ENCODE measurements at places on chromosomes 7 and 10. TPM values are rescaled to one million over a fixed set of nuclear protein-coding genes. Genes with fewer than 3 reads are reported as not detected.

The RNF32 gene
- total RNA-seq, result 4.2 TPM

- no peak for DNase-seq
- peaks cover 69% of the 10 kb centered on the region for H3K4me1 ChIP-seq
- H3K27ac ChIP-seq, result no peak overlapping the region
- H3K4me3 ChIP-seq, result no peak overlapping the region
- H3K36me3 ChIP-seq, result peaks cover 8% of the 10 kb centered on the region
Measured at GRCh38 chr10:12189426-12189825, 6.3 kb downstream of the NUDT5 start.

DNA sequence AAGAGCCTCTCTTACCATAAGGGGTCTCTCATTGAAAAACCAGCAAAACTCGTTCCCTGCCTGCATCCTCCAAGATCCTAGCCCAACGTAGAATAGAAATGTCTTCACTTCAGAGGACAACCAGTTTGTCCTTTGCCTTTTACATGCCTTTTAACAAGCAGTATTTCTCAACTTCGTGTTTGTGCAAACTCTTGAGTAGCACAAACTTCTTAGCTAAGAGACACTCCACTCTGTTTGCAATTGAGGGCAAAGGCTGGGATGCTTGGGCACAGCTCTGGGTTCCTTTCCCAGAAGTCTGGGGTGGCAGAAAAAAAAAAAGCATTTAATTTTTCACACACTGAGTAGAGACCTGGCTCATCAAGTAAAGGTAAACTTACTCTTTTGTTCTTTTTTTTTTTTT lies 19.5 kb upstream of the KCTD7 start:
- no peaks in the 10 kb centered on the region for H3K27me3 ChIP-seq
- H3K4me3 ChIP-seq, result no peak overlapping the region
- H3K4me1 ChIP-seq, result no peaks in the 10 kb centered on the region

DNA sequence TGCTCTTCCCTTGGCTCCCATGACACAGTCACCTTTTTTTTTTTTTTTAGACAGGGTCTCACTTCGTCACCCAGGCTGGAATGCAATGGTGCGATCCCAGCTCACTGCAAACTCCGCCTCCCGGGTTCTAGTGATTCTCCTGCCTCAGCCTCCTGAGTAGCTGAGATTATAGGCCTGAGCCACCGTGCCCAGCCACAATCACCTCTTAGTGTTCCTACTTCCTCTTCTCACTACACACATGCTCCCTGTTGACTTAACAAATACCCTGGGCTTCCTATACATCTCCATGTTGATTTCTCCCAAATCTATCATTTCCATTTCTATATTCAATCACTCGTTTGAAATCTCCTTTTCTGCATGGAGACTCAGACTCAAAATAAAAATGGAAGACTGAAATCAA lies 91.7 kb downstream of the CUBN start:
- H3K36me3 ChIP-seq, result no peaks in the 10 kb centered on the region

DNA sequence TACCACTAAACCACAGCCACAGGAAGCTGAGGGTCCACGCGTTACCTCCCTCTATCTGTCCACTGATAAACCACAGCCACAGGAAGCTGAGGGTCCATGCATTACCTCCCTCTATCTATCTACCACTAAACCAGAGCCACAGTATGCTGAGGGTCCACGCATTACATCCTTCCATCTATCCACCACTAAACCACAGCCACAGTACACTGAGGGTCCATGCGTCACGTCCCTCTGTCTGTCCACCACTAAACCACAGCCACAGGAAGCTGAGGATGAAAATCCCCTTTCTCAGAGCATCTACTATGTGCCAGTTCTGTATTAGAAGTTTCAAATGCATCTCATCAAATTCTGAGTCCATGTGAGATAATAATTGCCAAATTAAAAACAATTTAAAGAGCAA lies 589.3 kb downstream of the DNAJB6 start:
- peaks cover 11% of the 10 kb centered on the region for H3K4me1 ChIP-seq
- no peaks in the 10 kb centered on the region for H3K27me3 ChIP-seq
- peaks cover 2% of the 10 kb centered on the region for H3K36me3 ChIP-seq
- H3K27ac ChIP-seq, result no peak overlapping the region
- no peak overlapping the region for H3K4me3 ChIP-seq
- no peak for DNase-seq

DNA sequence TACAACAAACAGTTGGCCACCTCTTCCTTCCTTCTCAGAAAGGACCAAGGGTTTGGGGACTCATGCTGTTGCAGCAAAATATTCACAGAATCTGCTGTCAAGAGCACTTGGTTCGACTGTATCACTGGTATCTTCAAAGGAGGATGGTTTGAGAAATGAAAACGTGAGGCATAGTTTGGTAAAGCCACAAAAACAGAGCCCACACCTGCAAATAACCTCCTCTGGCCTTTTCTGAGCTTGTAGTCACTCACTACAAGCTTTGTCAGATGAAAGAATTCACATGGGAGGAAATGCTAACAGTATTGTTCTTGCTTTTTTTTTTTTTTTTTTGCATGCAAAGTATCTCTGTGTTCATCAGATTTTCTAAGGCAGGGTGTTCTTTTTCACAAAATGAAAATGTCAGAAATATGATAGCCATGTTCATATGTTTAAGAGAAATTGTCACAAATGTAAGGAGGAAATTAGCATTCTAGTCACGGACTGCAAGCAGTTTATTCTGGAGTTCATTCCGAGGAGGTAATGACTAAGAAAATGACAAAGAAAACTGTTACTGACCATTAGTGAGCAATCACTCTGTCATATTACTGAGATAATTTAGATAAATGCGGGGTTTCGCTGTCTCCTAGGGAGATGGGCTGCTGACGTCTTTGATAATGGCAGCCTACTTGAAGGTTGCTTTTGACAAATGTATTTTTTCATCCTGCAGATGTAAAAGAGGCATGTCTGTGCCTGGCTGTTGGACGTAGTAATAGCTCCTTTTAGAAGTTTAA lies 117.8 kb upstream of the MYO3A start:
- H3K4me1 ChIP-seq, result peaks cover 6% of the 10 kb centered on the region
- H3K27me3 ChIP-seq, result peaks cover 5% of the 10 kb centered on the region
- no peak overlapping the region for H3K27ac ChIP-seq
- H3K4me3 ChIP-seq, result no peak overlapping the region
- no peaks in the 10 kb centered on the region for H3K36me3 ChIP-seq

DNA sequence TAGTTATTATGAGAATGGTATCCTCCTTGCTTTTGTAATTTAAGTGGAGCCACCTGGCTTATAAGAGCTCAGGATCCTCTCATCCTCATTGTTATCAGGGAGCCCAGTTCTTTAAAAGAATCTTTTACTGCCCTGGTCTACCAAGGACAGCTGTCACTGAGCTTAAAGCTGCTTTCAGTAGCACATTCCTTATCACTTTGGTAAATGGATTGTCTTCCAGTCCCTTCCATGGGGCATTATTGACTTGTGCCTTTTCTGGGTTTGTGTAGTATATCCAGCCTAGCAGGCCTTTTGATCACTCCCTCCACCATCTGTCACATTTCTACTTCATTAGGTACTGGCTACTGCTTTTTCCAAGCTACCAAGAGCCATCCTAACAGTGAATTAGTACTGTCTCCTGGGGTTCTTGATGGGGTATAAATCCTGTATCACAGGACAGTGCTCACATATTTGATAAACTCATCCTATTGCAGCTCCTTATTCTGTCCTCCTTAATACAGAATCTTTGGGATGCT lies 208.9 kb downstream of the TMEM26 start:
- H3K27ac ChIP-seq, result no peak overlapping the region
- H3K4me3 ChIP-seq, result no peak overlapping the region
- H3K27me3 ChIP-seq, result no peaks in the 10 kb centered on the region

GRCh38 chr7:71770269-71770907 lies 638.4 kb downstream of the GALNT17 start:
- H3K4me1 ChIP-seq, result no peaks in the 10 kb centered on the region
- H3K27ac ChIP-seq, result no peak overlapping the region
- H3K36me3 ChIP-seq, result peaks cover 2% of the 10 kb centered on the region

DNA sequence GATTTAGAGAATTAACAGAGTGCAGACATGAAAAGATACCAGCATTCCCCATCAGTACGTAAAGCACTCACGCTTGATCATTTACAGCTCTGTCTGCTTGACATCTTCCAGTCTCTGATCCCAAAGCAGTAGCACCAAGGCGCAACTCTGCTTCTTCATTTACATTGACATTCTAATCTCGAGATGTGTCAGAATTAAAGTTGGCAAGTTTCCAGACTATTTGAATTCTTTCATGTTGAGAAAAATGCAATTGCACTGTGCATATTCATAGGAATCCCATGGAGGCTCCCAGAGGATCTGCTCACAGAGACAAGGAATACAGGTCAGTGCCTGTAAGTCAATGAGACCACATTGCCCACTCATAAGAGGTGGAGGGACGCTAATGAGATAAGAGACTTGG lies 183.9 kb downstream of the LRRN3 start:
- peaks cover 5% of the 10 kb centered on the region for H3K36me3 ChIP-seq
